Left ventricle myocardium inferior (tissue), 1 donor: ENCODE measurements at places on chromosomes 7 and 10. TPM values are rescaled to one million over a fixed set of nuclear protein-coding genes. Genes with fewer than 3 reads are reported as not detected.
A peak's percentile ranks its signal among the peaks of the same experiment; 100 is the strongest.

The KCNMA1 gene
- total RNA-seq = 1.8 TPM

The OAT gene
- total RNA-seq = 24.3 TPM

The ASZ1 gene
- total RNA-seq = not detected

The SCRN1 gene
- 13.4 TPM for total RNA-seq

The PPP2R2D gene
- 38.2 TPM for total RNA-seq

The DGKB gene
- 0.30 TPM for total RNA-seq

GRCh38 chr7:94676431-94676830, 20.5 kb upstream of the SGCE start:
- DNase-seq = no peak
- no peaks in the 10 kb centered on the region for H3K27me3 ChIP-seq
- no peaks in the 10 kb centered on the region for H3K36me3 ChIP-seq
- H3K27ac ChIP-seq = no peak overlapping the region
- no peaks in the 10 kb centered on the region for H3K4me1 ChIP-seq

- no peak for DNase-seq
- H3K27me3 ChIP-seq = no peaks in the 10 kb centered on the region
Measured at GRCh38 chr7:105118612-105119600, 104.9 kb downstream of the KMT2E start.

- H3K4me1 ChIP-seq = no peaks in the 10 kb centered on the region
- DNase-seq = no peak
- no peak overlapping the region for H3K4me3 ChIP-seq
- H3K27me3 ChIP-seq = peaks cover 28% of the 10 kb centered on the region
Measured at GRCh38 chr7:72281308-72281707, 130.8 kb downstream of the CALN1 start.

DNA sequence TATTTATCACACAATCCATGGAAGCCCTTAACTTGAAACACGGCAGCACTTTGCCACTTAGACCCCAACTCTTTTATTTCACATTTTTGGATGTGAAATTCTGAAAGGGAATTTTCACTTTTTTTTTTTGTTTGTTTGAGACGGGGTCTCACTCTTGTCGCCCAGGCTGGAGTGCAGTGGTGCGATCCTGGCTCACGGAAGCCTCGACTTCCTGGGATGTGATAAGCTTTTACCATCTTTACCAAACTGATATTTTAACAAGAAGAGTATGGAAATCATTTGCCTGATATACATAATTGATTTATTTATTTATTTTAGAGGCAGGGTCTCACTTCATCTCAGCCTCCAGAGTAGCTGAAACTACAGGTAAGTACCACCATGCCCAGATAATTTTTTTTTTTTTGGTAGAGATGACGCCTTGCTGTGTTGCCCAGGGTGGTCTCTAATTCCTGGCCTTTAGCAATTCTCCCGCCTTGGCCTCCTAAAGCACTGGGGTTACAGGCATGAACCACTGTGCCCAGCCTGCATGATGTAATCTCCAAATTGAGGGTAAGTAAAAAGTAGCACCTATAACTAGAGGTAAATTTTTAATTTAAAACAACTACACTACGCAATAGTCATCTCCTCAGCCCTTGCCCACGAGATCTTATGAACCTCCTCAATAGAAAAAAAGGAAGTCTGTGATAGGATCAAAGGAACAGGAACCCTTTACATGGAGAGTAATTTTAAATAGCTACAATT, 180.7 kb upstream of the KLF14 start:
- DNase-seq = no peak
- H3K27ac ChIP-seq = peak overlapping the region; percentile 92
- H3K27me3 ChIP-seq = no peaks in the 10 kb centered on the region
- peaks cover 100% of the 10 kb centered on the region for H3K4me1 ChIP-seq
- H3K36me3 ChIP-seq = no peaks in the 10 kb centered on the region

GRCh38 chr10:78066728-78067430, 33.2 kb downstream of the RPS24 start:
- DNase-seq = no peak
- H3K36me3 ChIP-seq = no peaks in the 10 kb centered on the region
- H3K27ac ChIP-seq = no peak overlapping the region
- H3K4me1 ChIP-seq = peaks cover 8% of the 10 kb centered on the region

DNA sequence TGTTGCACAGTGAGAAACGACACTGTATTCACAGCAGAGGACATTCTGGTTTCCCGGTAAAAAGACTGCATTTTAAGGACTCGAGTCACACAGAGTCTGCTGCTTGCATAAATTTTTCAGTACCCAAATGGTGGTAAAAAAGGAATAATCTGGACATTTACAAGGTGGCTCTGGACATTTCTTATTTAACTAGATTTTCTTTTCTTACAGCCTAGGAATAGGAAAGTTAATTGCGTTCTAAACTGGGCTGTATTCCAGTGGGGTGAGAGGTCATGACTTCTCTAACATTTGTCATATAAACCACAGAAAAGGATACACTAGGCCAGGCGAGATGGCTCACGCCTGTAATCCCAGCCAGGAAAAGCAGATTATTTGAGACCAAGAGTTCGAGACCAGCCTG, 237.5 kb upstream of the KLF6 start:
- no peak overlapping the region for H3K27ac ChIP-seq
- H3K4me1 ChIP-seq = no peaks in the 10 kb centered on the region
- no peaks in the 10 kb centered on the region for H3K36me3 ChIP-seq
- no peak for DNase-seq
- no peaks in the 10 kb centered on the region for H3K27me3 ChIP-seq
- H3K4me3 ChIP-seq = no peak overlapping the region

GRCh38 chr7:106039486-106040060, 72.5 kb downstream of the SYPL1 start:
- no peak for DNase-seq
- peaks cover 15% of the 10 kb centered on the region for H3K27me3 ChIP-seq
- no peak overlapping the region for H3K4me3 ChIP-seq
- peaks cover 17% of the 10 kb centered on the region for H3K4me1 ChIP-seq
- no peak overlapping the region for H3K27ac ChIP-seq

- H3K27me3 ChIP-seq = no peaks in the 10 kb centered on the region
- no peaks in the 10 kb centered on the region for H3K36me3 ChIP-seq
Measured at GRCh38 chr7:140003913-140004382, 58.8 kb downstream of the PARP12 start.

GRCh38 chr7:6487184-6487545, 39.4 kb upstream of the DAGLB start:
- H3K4me3 ChIP-seq = no peak overlapping the region
- H3K27me3 ChIP-seq = no peaks in the 10 kb centered on the region
- peaks cover 24% of the 10 kb centered on the region for H3K4me1 ChIP-seq
- no peak overlapping the region for H3K27ac ChIP-seq
- no peaks in the 10 kb centered on the region for H3K36me3 ChIP-seq

DNA sequence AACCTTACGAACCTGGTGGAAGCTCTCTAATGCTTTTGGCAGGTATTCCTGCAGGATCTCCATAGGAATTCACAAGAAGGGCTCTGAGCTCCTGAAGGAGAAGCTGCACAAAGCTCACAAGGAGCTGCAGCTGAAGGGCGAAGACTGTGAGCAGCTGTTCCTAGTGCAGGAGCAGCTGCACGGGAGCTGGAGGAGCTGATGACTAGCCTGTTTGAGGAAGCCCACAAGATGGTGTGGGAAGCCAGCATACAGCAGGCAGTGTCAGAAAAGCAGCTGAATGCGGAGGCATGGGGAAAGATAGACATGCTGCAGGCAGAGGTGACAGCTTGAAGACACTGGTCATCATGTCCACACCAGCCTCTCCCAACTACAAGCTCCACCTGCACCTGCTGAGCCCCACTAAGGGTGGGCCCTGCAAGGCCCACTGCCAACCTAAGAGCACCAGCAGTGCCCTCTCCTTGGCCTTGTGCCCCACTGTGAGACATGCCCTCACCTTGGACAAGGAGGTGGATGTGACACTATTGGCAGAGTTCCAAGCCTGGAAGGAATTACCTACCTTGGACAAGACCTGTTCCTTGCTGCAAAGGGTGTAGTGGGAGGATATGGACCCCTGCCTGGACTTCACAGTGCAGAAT, 250.6 kb downstream of the BBS9 start:
- peaks cover 35% of the 10 kb centered on the region for H3K36me3 ChIP-seq
- no peaks in the 10 kb centered on the region for H3K27me3 ChIP-seq
- no peak for DNase-seq
- no peaks in the 10 kb centered on the region for H3K4me1 ChIP-seq
- no peak overlapping the region for H3K4me3 ChIP-seq

GRCh38 chr7:17300437-17300836, 2.0 kb downstream of the AHR start:
- peaks cover 71% of the 10 kb centered on the region for H3K4me1 ChIP-seq
- no peaks in the 10 kb centered on the region for H3K27me3 ChIP-seq
- H3K4me3 ChIP-seq = peak overlapping the region; percentile 93
- DNase-seq = no peak

- DNase-seq = no peak
- peaks cover 50% of the 10 kb centered on the region for H3K4me1 ChIP-seq
- peaks cover 53% of the 10 kb centered on the region for H3K36me3 ChIP-seq
- no peaks in the 10 kb centered on the region for H3K27me3 ChIP-seq
- no peak overlapping the region for H3K4me3 ChIP-seq
Measured at GRCh38 chr7:32588657-32589056, 93.4 kb downstream of the AVL9 start.

GRCh38 chr7:80630608-80631405, 7.6 kb upstream of the CD36 start:
- H3K36me3 ChIP-seq = no peaks in the 10 kb centered on the region
- peak overlapping the region; percentile 85 for H3K27ac ChIP-seq
- peaks cover 100% of the 10 kb centered on the region for H3K4me1 ChIP-seq
- H3K4me3 ChIP-seq = peak overlapping the region; percentile 48
- H3K27me3 ChIP-seq = no peaks in the 10 kb centered on the region
